Endothelial cell (in vitro differentiated cells): ENCODE measurements at places on chromosomes 12 and 14. TPM values are rescaled to one million over a fixed set of nuclear protein-coding genes. Genes with fewer than 3 reads are reported as not detected.

GRCh38 chr12:47964106-47964728 lies 821 bp downstream of the TMEM106C start:
- H3K27me3 ChIP-seq: peaks cover 12% of the 10 kb centered on the region
- no peak for DNase-seq
- H3K36me3 ChIP-seq: peaks cover 9% of the 10 kb centered on the region
- H3K4me1 ChIP-seq: peaks cover 12% of the 10 kb centered on the region
- H3K27ac ChIP-seq: no peak overlapping the region

GRCh38 chr14:91019673-91020072 lies 40.8 kb downstream of the RPS6KA5 start:
- H3K27me3 ChIP-seq: no peaks in the 10 kb centered on the region
- no peaks in the 10 kb centered on the region for H3K36me3 ChIP-seq
- no peak for DNase-seq

GRCh38 chr12:68591734-68592418 lies 18.8 kb upstream of the RAP1B start:
- DNase-seq: no peak
- no peaks in the 10 kb centered on the region for H3K4me1 ChIP-seq
- no peaks in the 10 kb centered on the region for H3K27me3 ChIP-seq
- H3K27ac ChIP-seq: no peak overlapping the region
- no peak overlapping the region for H3K4me3 ChIP-seq
- peaks cover 17% of the 10 kb centered on the region for H3K36me3 ChIP-seq

DNA sequence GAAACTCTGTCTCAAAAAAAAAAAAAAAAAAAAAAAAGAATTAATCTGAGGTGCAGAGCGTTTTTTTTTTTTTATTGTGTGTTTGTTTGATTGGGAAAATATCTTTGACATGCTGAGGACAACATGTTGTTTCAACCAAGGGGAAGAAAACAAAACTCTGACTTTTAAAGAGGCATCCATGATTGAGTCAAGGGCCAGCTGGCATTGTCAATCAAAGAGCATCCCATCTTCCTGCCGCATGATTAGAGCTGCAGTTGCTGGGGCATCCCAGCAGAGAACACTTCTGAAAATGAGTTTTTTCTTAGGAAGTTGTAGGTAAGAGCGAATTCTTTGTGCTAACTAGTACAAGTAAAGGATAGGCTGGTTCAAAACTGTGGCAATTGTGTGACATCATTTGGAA lies 200.9 kb upstream of the DAAM1 start:
- H3K27ac ChIP-seq: no peak overlapping the region
- no peaks in the 10 kb centered on the region for H3K4me1 ChIP-seq
- no peaks in the 10 kb centered on the region for H3K36me3 ChIP-seq
- DNase-seq: no peak
- H3K4me3 ChIP-seq: no peak overlapping the region

DNA sequence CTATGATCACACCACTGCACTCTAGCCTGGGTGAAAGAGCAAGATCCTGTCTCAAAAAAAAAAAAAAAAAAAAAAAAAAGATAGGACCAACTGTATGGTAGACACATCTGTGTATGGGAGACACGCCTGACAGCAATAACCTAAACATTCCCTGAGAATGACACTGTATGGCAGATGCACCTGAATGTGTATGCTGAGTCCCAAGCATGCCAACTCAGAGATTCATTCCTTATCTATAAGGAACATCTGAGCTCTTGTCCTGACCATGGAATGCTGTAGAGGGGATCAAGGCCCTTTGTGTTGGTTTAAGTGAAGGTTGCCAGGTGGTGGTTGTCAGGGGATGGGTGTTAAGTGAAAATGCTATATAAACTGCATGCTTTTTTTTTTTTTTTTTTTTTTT lies 19.2 kb upstream of the LGALS3 start:
- H3K27ac ChIP-seq: no peak overlapping the region
- H3K27me3 ChIP-seq: peaks cover 4% of the 10 kb centered on the region
- DNase-seq: no peak
- peaks cover 18% of the 10 kb centered on the region for H3K4me1 ChIP-seq
- H3K36me3 ChIP-seq: peaks cover 5% of the 10 kb centered on the region

DNA sequence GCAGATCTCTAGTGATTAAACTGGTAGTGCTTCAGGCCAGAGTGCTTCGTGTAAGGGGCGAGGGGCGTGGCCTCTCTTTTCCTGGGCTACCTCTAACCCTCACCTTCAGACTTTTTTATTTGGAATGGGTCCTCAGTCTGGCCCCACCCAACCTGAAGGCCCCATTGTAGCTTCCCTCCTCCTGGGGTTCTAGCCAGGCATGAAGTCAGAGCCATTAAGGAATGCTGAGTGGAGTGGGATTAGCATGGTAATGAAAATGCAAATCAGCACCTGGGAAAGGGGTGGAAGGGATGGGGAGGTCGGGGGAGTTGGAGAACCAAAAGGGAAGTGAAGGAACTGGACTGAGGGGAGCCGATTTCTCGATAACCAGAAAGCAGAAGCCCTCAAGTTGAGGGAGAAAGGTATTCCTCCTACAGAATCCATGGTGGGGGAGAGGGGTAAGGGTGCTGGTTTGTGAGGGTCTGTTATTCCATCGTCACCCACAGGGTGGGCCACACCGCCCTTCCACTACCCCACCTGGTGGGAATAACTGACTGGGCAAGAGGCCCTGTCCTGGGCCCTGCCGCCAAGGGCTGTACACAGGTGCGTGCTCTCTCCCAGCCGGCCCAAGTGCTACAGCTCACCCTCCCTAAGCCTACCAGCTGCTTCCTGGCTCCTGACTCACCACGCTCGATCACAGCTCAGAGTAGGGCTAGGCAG lies 14.1 kb downstream of the ZFHX2 start:
- H3K27me3 ChIP-seq: peaks cover 11% of the 10 kb centered on the region
- peak overlapping the region; percentile 72 for H3K27ac ChIP-seq
- no peak overlapping the region for H3K4me3 ChIP-seq
- peaks cover 23% of the 10 kb centered on the region for H3K4me1 ChIP-seq
- DNase-seq: no peak
- peaks cover 24% of the 10 kb centered on the region for H3K36me3 ChIP-seq

GRCh38 chr14:86035882-86036281 lies 505.9 kb downstream of the FLRT2 start:
- H3K27ac ChIP-seq: no peak overlapping the region
- no peaks in the 10 kb centered on the region for H3K4me1 ChIP-seq
- no peaks in the 10 kb centered on the region for H3K27me3 ChIP-seq
- H3K36me3 ChIP-seq: no peaks in the 10 kb centered on the region
- DNase-seq: peak; percentile 49

GRCh38 chr14:105332350-105332874 lies 17.9 kb downstream of the PACS2 start:
- H3K27me3 ChIP-seq: peaks cover 18% of the 10 kb centered on the region
- DNase-seq: no peak
- no peak overlapping the region for H3K27ac ChIP-seq
- peaks cover 5% of the 10 kb centered on the region for H3K36me3 ChIP-seq
- H3K4me3 ChIP-seq: no peak overlapping the region

- peak overlapping the region; percentile 45 for H3K4me3 ChIP-seq
- DNase-seq: no peak
- no peaks in the 10 kb centered on the region for H3K36me3 ChIP-seq
Measured at GRCh38 chr12:49342914-49343731, 3.6 kb upstream of the DNAJC22 start.

Gene RBP5
- 1.0 TPM for total RNA-seq

Gene ARMH4
- 10.5 TPM for total RNA-seq

Gene ZDHHC22
- total RNA-seq: 12.0 TPM
